ENCODE measurements at places on chromosomes 12 and 14.

DNA sequence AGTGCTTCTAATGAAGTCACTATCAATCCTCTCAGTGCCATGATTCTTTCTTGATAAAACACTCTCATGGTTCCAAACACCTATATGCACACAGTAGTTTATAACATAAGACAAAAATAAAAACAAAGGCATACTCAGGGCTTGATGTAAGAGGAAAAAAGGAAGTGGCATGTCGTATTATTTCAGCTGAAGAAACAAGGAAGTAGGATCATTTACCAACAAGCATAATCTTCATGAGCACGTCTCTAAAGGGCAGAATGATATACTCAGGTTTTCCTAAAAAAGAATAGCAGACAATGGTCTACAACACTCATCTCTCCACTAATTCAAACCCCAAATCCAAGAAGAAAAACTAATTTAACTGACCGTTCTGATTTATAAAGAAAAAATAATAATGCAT, 33.9 kb downstream of the NUMB start:
- no peak for DNase-seq

DNA sequence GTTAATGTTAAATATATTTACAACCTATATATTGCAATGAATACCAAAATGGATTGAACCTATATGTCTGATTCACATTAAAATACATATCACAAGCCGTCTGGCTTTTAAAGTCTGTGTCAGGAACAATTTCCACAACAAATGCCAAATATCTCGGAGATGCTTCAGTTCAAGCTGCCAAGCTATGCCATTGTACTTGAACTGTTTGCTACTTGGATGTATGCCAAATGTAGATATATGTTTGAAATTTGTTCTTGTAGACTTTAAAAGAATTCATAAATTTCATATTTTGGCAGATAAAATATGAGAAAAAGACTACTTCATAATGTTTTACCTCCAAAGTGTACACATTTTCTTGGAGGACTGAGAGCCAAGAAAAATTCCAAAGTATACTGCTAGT, 37.0 kb downstream of the WASHC3 start:
- no peak for DNase-seq

GRCh38 chr14:46233786-46234185, 417.8 kb downstream of the RPL10L start:
- DNase-seq = no peak

- DNase-seq = no peak
Measured at GRCh38 chr12:126474703-126475102, 1409.5 kb downstream of the AACS start.

DNA sequence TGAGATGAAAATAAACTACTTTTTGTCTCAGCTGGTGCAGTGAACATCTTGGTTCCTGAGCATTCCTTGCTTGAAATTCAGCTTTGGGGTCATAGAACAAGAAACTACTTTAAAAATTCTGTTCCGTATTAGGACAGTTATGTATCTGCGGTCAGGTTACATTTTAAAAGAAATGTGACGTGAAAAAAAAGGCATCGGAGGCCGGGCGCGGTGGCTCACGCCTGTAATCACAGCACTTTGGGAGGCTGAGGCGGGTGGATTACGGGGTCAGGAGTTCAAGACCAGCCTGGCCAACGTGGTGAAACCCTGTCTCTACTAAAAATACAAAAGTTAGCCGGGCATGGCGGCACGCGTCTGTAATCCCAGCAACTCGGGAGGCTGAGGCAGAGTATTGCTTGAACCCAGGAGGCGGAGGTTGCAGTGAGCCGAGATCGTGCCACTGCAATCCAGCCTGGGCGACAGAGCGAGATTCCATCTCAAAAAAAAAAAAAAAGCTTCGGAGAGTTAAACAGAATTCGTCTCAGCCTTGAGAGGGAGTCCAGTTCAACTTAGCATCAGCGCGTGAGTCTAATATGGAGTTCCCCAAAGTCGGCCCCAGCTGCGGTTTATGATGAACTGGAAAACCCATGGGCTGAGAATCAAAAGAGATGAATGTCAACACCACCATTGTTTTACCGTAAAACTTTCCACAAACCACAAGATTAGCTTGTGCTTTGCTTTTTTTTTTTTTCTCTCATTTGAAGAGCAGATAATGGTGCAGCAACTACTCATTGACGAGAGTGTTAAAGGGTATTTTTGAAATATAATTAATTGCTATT, 2.1 kb upstream of the SLC2A13 start:
- no peak for DNase-seq

DNA sequence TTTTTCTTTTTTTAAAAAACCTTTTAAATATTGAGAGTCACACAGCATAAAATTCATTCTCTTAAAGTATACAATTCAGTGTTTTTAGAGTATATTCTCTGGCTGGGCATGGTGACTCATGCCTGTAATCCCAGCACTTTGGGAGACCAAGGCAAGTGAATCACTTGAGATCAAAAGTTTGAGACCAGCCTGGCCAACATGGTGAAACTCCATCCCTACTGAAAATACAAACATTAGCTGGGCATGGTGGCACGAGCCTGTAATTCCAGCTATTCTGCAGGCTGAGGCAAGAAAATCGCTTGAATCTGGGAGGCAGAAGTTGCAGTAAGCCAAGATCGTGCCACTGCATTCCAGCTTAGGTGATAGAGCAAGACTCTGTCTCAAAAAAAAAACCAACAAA, 68.4 kb upstream of the BCAT1 start:
- DNase-seq = no peak

- no peak for DNase-seq
Measured at GRCh38 chr12:102652645-102653313, 172.4 kb upstream of the IGF1 start.

DNA sequence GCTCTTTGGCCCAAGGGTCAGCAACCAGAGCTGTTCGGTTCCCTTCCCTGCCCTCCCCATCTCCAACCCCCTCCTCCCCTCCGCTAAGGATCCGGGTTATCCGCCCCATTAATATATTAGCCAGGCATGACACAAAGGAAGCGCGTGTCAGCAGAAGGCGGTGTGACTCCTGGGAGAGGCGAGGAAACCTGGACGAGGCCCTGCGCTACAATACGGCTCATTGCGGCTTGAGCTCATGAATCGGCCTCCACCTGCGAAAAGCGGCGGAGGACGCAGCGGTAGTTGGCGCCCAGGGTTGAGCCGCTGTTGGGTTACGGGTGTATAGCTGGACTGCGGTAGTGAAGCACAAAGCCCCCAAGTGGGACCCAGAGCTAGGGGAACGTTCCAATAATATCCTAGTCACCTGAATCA, 9.9 kb downstream of the FOXA1 start:
- no peak for DNase-seq

DNA sequence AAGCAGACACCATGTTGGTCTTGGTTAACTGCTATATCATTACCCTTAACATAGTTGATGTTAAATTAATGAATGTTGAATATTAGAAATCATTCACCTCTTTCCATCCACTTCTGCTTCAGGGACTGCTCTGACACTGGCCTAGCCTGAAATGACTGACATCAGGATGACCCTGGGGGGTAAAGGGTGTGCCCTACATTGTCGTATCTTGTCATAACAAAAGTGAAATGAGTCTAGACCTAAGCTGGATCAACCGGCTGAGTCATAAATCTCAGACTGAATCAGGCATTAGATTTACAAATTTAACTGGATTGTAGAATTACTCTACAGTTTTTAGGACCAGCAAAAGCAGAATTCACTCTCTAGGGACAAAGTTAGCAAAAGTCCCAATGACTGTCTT, 35.3 kb downstream of the KICS2 start:
- peak; percentile 64 for DNase-seq

DNA sequence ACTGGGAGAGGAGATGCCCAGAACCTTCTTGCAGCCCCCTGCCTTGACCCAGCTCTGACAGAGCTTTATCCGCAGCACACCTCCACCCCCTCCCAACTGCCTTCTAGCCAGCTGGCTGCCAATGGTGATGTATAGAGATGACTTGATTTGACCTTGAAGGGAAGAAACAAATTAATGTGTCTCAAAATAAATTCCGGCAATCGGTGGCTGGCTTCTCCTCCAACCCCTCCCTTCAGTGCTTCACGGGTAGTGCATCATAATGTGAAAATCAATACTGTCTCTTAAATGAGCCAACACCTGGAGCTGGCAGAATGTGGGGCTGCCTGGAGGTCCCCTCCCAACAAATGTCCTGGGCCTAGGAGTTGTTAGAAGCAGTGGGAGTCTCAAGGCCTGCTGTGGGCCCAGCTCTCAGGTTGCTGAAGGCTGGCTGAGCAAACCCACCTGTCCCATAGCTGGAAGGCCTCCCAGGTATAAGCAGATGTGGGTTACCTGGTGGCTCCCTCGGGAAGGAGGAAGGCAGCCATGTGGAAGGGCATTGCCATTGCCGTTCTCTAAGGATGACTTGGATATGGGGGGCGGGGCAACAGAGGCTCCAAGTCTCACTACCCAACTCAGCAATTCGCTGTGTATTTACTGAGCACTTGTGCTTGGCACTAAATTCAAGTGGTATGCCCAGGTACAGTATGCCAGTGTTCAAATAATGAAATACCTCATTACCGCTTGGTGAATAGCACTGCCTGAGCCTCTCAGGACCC, 23.2 kb downstream of the HSPB8 start:
- DNase-seq = no peak

DNA sequence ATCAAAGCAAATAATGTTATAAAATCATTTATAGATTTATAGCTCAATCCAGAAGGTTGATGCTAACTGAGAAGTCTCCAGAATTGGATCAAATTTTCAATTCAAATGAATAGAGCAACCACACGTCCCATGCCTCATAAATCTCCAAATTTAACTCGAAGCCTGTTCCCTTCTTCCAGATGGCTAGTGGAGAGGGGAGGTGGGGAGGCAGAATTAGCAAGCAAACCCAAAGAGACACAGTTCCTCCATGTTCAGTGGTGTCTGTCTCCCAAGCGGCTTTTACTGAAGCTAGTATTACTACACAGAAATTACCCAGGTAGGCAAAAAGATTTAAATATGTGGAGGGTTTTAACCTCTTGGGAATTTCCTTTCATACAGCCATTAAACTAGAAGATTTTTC, 65.8 kb downstream of the DUSP6 start:
- DNase-seq = no peak

DNA sequence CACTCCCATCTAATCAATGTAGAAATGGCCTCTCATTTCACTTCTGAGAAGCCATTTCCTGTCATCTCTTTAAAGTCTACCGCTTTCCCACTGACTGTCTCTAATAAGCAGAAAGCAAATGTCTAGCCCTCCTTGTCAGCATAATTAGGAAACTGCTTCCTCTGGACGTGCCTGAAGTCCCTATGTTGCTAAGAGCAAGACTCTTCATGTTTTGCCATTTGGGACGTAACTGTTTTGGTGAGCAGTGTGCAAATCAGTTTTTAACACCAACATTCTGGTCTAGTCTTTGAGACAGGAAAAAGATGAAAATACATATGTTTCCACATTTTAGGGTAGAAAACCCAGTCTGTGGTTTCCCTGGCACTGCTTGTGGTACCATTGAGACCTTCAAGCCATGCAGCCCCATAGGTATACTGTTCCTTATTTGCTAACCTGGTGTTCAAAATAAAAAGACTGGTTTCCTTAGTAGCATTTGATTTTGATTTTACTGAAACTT, 22.2 kb downstream of the IFNG start:
- no peak for DNase-seq

GRCh38 chr14:35085441-35085840, 36.3 kb downstream of the PPP2R3C start:
- no peak for DNase-seq

DNA sequence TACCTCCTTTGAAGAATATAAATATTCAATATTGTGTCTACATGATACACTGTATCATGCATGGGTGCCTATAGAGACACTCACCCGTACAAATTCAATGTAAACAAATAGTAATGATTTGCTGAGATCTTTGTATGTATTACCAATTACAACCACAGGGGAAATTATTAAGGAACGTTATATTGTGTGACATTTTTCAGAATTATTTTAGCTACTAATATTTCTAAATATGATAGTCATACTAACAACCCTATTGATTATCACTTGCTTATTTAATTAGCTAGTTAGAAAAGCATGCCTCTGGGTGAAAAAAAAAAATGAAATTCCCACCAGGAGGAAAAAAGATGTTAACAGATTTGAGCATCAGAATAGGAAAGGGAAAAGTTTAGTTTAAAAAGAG, 2.1 kb downstream of the SOX5 start:
- DNase-seq = no peak

GRCh38 chr14:21109377-21110138, 8.7 kb downstream of the TMEM253 start:
- no peak for DNase-seq

Measured in GM23248 (cell line).